ENCODE measurements at places on chromosomes 1 and 21. TPM values are rescaled to one million over a fixed set of nuclear protein-coding genes. Genes with fewer than 3 reads are reported as not detected.

Gene CR1L
- not detected for total RNA-seq

Gene APOBEC4
- not detected for total RNA-seq

Gene GBP6
- 0.61 TPM for total RNA-seq

Gene KRTAP10-11
- total RNA-seq, result not detected

Gene GPR3
- total RNA-seq, result 1.7 TPM

Gene FMN2
- not detected for total RNA-seq

Gene TNNT2
- total RNA-seq, result not detected

Gene SYDE2
- total RNA-seq, result 5.2 TPM

Gene FCRL2
- total RNA-seq, result not detected

All from activated CD8-positive, alpha-beta T cell treated with anti-CD3 and anti-CD28 coated beads for 36 hours (primary cell).